Stimulated activated CD4-positive, alpha-beta T cell treated with anti-CD3 and anti-CD28 coated beads, Interleukin-4, amount 100 ng/mL, for 4 hours (primary cell): ENCODE measurements at places on chromosomes 5 and 9.
A peak's percentile ranks its signal among the peaks of the same experiment; 100 is the strongest.

- no peak for DNase-seq
Observed at GRCh38 chr9:132457504-132458236, 47.7 kb downstream of the CFAP77 start.

DNA sequence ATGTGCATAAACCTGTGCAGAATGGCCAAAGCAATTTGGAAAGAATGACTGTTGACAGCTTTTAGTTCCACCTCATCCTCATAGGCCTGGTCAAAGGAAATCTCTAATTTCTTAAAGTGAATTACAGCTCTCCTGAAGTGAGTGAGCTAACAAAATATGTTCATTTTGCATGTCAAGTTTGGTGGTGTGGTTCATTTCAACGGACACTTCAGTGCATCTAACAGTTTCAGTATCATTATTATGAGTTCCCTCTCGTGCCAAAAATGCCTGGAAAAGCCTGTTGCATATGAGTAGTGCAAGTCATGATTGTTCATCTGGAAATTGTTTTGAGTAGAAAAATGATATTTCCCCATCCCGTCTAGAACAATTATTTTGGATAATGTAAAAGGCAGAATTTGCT lies 53.2 kb upstream of the HMHB1 start:
- no peak for DNase-seq

- DNase-seq: peak; percentile 77
Observed at GRCh38 chr9:6680797-6681146, 35.2 kb upstream of the GLDC start.

DNA sequence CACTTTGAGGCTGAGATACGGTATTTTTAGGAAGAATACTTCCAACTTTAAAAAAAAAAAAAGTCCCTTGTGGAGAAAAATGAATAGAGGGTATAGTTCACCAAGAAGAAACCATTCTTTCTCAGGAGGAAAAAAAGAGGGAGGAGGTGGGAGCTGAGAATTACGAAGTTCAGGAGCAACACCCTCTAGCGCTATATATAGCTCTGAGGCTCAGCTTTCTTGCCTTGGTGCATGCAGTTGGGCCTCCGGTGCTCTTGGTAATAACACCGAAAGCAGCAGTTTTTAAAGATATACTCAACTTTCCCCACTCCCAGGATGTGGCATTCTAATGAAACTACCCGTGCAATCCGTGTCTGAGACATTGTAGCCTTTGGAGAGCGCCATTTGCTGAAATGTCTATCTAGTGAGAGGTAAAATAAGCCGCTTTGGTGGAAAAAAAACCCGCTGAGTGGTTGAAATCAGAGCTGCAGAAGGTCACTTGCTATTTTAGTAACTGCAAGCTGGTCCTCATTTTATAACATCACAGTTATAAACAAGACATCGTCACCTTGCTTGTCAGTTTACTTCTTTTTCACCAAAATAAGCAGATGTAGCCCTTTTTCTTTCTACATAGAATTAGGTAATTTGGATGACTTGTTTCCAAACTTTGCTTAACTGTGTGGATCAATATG lies 156.4 kb downstream of the RORB start:
- no peak for DNase-seq
